A172 (cell line): ENCODE measurements at places on chromosomes 3 and 15. TPM values are rescaled to one million over a fixed set of nuclear protein-coding genes. Genes with fewer than 3 reads are reported as not detected.
A peak's percentile ranks its signal among the peaks of the same experiment; 100 is the strongest.

GRCh38 chr15:89457086-89457485, 39.3 kb downstream of the RHCG start:
- DNase-seq, result peak; percentile 44

GRCh38 chr15:80415358-80415670, 11.1 kb downstream of the ARNT2 start:
- DNase-seq, result no peak

DNA sequence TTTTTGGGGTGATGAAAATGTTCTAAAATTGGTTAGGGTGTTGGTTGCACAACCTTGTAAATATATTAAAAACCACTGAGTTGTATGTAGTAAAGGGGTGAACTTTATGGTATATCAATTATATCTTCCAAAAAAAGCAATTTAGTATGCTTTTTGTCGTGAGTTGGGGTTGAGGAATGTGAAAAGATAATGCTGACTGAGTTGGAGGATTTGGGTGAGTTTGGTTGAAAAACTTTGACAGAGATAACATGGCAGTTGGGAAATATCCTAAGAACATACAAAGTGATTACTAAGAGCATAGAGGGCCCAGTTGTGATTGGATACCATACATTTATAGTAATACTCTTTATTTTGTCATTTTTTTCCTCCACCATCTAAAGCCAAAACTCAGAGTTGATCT, 33.6 kb downstream of the HMG20A start:
- no peak for DNase-seq

- no peak for DNase-seq
These were observed 5.9 kb upstream of the EPB42 start for GRCh38 chr15:43226436-43227305.

- DNase-seq, result no peak
These were observed 187.3 kb upstream of the ZNF385D start for GRCh38 chr3:21938267-21938681.

DNA sequence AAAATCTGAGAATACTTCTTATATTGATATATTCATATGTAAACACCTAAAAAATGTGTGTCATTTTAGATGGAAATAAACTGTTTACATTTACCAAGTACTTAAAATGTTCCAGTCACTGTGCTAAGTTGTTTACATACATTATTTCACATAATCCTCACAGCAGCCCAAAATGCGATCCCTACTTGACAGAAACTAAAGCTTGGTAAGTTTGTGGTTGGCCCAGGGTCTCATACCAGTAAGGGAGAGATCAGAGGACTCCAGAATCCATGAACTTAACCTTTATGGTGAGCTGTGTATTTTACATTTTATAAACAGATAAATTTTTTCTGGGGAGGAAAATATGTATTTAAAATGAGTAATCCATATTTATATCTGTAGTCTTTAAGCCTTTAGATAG, 51.2 kb downstream of the SLC25A26 start:
- no peak for DNase-seq

GRCh38 chr15:67892559-67893377, 52.9 kb upstream of the RNU6-1 start:
- DNase-seq, result no peak

DNA sequence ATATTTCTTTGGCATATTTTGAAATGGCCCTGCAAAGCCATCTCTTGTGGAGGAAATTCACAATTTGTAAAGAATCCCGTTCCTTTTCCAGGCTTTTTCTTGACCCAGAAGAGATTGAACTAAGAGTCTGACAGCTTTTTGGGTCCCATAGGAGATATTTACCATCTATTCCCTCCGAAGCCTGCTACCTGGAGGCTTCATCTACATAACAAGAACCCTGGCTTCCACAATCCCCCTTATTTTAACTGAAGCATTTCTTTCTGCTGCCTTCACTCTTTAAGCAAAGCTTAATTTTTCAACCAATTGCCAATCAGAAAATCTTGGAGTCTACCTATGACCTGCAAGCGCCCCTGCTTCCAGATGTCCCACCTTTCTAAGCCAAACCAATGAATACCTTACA, 248.1 kb upstream of the GADL1 start:
- no peak for DNase-seq

Gene RYR3
- total RNA-seq, result not detected in 2 replicates

Gene SPRED1
- 9.1 and 11.3 TPM in 2 replicates for total RNA-seq

Gene FGF7
- total RNA-seq, result not detected in 2 replicates

DNA sequence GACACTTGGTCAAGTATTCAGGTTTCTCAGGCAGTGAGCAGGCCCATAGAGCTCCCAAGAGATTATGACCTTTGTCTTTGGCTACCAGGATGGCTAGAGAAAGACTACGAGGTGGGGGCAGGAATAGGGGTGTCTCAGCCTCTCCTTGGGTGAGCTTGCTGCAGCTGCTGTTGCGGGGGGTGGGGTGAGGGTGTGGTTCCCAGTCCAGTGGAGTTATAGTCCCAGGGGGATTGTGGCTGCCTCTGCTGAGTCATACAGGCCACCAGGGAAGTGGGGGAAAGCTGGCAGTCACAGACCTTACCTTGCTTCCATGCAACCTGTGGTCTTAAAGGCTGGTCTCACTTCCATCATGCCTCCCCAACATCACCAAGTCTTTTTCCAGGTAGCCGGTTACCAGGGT, 31.7 kb downstream of the ATP2C1 start:
- DNase-seq, result peak; percentile 71

Gene SLC26A6
- 16.9 and 17.5 TPM in 2 replicates for total RNA-seq

Gene LRIG1
- total RNA-seq, result 26.7 and 32.0 TPM in 2 replicates

DNA sequence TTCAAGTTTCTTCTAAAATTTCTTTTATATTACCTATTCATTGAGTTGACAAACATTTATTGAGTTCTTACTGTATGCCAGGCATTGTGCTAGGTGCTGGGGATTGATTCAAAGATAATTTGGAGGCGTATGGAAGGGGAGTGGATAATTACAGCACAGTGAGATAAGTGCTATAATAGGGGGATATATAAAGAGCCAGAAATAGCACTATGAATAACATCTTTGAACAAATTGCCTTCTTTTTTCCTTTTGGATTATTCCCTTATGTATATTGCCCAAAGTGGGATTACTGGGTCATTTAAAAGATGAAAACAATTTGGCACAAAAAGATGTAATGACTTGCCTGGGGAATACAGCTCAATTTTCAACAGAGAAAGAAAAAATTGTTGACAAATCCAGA, 64.6 kb downstream of the LPP start:
- no peak for DNase-seq

Gene ATOSA
- total RNA-seq, result 8.0 and 9.0 TPM in 2 replicates

DNA sequence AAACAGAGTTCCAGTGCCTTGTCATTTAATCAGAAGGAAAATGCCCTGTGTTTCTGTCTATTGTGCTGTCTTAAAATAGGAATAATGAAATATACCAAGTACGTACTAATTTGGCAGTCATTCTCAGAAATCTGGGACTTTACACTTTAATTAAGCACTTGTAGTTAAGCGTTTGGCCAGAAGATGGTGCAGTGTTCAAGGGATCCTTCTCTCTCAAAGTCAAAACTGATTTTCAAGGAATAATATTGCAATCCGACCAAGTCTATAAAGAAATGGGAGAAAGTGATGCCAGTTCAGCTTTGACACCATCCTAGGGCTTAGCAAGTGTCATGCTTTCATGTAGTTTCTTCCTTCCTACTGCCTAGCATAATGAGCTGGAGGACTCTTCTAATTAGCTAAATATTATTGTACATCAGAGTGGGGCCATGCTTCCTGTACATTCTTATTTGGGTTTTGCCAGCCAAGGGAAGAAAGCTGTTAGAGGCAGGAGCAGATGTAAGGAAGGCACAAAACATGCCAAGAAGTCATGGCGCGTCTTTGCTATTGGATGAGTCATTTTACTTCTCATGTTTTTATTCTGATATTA, 64.8 kb downstream of the SAMMSON start:
- DNase-seq, result peak; percentile 18
